ENCODE measurements at places on chromosomes 2 and 18. TPM values are rescaled to one million over a fixed set of nuclear protein-coding genes. Genes with fewer than 3 reads are reported as not detected.

DNA sequence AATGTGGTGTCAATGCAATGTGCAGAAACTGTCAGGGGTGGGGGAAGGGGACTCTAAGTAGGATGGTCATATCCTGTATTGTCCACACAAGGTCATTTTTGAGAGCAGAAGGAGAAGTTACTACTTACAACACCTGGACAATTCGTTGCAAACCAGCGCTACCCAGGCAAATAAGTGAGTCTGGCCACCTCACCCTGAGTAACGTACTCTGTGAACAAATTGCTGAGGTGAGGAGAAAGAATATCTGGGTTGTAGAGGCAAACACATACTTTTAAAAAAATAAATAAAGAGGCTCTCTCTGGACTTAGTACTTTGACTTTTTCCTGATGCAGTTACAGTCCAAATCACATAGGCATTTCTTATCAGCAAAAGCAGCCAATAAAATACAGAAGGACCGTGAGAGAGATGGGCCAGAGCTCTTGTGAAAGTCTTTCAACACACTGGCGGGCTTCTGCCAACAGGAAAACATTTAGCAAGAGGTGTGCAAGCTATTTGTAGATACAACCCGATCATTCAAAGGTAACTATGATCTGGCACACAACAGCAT is 268.2 kb upstream of the ID2 start:
- DNase-seq, result no peak

The COQ10B gene
- total RNA-seq, result 9.7 TPM

GRCh38 chr2:172011812-172012575 is 12.2 kb downstream of the METAP1D start:
- no peak for DNase-seq

DNA sequence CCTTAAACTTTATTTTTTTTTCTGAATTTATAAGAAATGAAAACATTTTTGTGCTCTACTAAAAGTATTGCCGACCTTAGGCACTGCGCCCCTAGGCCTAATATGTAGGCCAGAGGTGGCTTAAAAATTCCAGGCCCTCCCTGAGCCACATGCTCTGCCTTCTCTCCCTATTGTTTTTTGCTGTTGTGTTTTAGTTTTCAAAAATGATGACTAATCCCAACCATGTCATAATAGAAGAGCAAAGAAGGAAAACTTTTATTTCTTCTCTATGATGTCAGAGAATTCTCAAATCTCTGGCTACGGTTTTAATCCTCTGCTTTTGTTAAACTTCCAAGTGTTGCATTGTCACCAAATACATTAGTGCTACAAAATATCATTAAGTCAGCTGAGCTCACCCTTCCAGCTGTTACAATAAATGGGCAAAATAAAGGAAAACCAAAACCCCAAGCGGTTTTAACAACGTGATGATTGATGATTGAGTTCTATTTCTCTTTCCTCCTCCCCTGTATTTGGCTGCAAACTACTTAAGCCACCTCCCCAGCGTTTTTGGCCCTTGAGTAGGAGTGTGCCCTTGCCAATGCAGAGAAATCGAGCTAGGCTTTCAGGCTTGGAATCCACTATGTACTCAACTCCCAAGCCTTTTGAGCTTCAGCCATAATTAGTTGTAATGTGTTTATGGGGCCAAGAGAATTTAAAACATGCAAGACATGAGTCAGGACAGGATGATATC is 163.5 kb upstream of the POU3F3 start:
- no peak for DNase-seq

GRCh38 chr2:26273501-26273900 is 28.8 kb downstream of the HADHB start:
- no peak for DNase-seq

The TLX2 gene
- not detected for total RNA-seq

DNA sequence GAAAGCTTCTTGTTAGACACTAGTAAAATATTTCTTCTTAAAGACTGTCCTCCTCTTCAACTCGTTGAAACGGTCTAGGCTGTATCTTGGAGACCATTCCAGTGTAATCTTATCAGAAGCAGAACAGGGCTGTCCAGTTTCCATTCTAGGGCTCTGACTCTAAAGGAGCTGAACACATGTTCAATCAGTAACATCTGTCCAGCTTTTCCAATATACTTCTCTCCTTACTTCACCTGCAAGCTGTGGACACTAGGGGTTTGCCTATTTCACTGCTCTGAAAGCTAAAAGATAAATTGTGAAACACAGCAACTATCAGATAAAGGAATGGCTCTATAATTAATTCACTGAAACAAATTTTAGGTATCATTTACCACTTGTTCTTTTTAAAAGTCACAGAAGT is 73.8 kb downstream of the ZNF385B start:
- no peak for DNase-seq
